Stimulated activated naive CD4-positive, alpha-beta T cell (primary cell): ENCODE measurements at places on chromosomes 7 and 10.
A peak's percentile ranks its signal among the peaks of the same experiment; 100 is the strongest.

DNA sequence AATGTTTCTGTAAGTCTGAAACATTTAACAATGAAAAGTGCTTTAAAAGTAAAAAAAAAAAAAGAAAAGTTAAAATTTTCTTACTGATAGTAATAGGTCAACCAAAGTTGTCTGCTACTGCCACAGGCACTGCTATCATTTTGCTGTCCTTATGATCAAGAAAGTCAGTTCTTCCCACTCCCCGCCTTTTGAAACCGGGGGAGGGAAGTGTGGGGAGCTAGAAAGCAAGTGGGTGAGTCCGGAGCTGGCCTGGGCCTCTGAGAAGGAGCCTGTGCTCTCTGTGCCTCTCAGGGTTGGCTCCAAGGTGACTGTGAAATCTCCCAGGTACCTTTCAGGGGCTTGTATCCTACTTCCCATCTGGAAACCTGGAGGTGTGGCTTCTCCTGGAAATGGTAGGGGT lies 7.3 kb downstream of the C7orf57 start:
- no peak for DNase-seq

- no peak for DNase-seq
These were observed 18.1 kb downstream of the GARS1 start for GRCh38 chr7:30612658-30613265.

GRCh38 chr7:141943846-141944245 lies 2.9 kb downstream of the CLEC5A start:
- DNase-seq, result no peak

- DNase-seq, result no peak
These were observed 31.5 kb upstream of the SH2D4B start for GRCh38 chr10:80506189-80506575.

DNA sequence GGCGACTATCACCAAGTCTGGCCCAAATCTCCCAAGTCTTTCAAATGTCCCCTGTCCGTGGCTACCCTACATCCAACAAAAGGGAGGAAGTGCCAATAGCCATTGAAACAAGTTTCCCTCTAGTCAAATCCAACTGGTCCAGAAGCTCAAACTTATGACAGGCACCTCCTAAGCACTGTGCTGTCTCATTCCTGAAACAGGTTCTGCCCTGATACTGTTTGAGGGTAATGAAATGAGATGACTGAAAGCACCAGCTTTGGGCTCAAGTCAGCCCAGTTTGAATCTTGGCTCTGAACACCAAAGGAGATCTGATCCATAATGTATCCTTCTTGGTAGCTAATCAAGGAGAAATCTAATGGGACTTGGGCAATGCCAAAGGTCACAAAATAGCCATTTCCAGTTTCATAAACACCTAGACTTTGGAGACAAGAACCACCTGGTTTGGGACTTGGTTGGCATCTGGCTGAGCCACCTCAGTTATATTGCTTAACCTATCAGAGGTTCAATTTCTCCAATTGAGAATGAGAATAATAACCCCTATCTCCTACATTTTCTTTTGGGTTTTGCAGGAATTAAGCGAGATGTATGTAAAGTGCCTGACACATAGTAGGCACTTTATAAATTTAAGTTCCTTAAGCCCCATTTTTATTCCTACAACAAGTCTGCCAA lies 34.7 kb upstream of the ARID5B start:
- no peak for DNase-seq

- no peak for DNase-seq
These were observed 4.4 kb upstream of the BICC1 start for GRCh38 chr10:58508316-58508715.

GRCh38 chr7:16732828-16733227 lies 20.7 kb upstream of the TSPAN13 start:
- no peak for DNase-seq

GRCh38 chr10:125700355-125700911 lies 17.5 kb upstream of the TEX36 start:
- DNase-seq, result no peak

GRCh38 chr7:51374936-51375335 lies 58.3 kb upstream of the COBL start:
- no peak for DNase-seq

GRCh38 chr10:117581961-117582360 lies 39.4 kb downstream of the EMX2 start:
- DNase-seq, result no peak

DNA sequence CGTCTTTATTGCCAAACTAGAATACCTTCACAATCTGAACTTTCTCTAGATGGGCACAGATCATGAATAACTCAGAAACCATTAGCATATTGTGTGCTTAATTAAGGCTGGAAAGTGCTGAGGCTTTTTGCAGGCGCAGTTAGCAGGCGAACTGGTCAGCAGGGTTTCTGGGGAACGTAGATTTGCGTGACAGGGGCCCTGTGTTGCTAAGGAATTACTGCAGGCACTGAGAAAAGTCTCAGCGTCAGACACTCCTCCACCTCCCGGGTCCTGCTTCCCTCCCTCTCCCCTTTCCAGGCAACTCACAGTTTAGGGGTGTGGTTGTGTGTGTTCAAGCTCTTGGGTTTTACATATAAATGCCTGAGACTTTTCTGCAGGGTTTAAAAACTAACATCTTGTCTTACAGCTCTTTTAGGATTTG lies 2.2 kb downstream of the MAP3K8 start:
- no peak for DNase-seq

- DNase-seq, result no peak
These were observed 256.8 kb downstream of the ZMYND11 start for GRCh38 chr10:391847-392704.

GRCh38 chr7:37357637-37357996 lies 91.0 kb downstream of the ELMO1 start:
- DNase-seq, result no peak

GRCh38 chr10:10657139-10657760 lies 360.4 kb upstream of the CELF2 start:
- no peak for DNase-seq

GRCh38 chr7:22765609-22766008 lies 38.6 kb downstream of the IL6 start:
- no peak for DNase-seq

DNA sequence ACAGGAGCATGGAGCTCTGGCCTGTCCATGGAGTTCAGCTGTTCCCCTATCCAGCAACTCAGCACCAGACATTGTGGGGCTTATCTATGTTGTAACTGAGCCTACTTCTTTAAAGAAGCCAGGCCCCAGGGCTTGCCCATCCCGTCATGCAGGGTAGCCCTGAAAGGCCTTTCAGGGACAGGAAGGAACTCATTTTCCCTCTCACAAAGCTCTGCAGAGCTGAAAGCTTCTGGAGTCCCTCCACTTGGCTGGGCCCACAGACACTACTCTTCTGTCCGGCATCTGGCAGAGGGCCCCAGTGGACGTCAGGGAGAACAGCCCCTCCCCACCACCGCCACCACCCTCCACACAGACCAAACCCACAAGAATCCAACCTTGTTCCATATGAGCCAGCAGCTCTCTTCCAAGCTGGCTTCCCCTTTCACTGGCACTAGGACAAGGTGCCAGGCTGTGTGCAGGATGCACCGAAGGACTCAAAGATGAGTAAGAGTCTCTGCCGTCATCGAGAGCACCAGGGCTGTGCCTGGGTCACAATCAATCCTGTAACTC lies 33.1 kb downstream of the DENND2A start:
- DNase-seq, result no peak

DNA sequence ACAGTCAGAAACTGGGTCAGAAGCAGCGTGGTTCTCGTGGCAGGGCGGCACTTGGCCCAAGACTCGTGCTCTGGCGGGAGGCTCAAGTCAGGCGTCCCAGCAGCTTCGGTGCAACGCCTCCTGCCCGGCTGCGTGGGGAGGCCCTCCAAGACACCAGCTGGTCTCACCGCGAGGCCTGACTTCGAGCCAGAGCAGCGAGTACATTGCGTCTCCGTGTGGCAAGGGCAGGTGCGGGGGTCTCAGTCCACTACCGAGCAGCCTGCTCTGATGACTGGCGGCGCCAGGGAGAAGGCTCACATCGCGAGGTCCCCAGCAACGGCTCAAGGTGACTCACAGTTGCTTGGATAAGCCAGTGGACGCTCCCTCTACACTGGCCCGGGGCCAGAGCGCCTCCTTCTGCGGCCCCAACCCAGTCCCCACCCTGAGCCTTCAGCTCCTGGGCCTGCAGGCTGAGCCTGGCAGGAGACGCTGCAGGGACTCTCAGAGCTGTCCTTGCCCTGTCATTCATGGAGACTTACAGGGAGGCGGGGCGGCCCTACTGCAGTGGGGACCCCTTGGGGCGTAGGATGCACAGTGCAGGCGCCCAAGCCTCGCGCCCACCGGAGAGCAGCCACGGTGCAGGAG lies 41.9 kb upstream of the PRKAR1B start:
- DNase-seq, result no peak

- DNase-seq, result no peak
These were observed 6.7 kb downstream of the BNIP3 start for GRCh38 chr10:131975003-131975402.

GRCh38 chr7:81626008-81626407 lies 143.8 kb downstream of the HGF start:
- DNase-seq, result no peak

GRCh38 chr7:97118306-97118917 lies 914 bp downstream of the SDHAF3 start:
- no peak for DNase-seq

DNA sequence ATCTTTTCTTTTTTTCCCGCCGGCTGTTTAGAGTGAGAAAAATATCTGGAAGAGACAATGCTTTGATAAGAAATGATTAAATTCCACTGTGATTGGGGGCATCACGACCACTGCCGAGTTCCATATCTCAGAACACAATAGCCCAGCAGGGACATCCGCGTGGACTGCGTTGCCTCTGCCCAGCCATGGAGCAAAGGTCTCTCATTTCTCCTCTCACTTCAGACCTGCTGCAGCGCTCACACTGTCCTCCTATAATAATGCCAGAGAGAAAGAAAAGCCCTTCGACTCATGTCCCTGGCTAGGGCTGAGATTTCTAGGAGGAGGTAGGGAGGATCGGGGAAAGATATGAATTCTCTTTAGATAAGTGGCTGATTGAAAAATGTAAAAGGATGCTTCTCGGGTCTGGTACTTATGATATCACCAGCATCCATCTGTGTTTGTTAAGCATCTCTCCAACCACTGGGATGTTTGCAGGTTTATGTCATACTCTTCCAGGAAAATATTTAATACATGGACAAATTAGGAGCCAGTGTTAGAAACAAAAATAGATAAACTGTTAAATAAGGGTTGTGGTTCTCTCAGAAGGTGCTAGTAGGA lies 472.9 kb upstream of the AKR1E2 start:
- no peak for DNase-seq

- DNase-seq, result no peak
These were observed 126.3 kb downstream of the ARHGAP21 start for GRCh38 chr10:24597426-24597825.

DNA sequence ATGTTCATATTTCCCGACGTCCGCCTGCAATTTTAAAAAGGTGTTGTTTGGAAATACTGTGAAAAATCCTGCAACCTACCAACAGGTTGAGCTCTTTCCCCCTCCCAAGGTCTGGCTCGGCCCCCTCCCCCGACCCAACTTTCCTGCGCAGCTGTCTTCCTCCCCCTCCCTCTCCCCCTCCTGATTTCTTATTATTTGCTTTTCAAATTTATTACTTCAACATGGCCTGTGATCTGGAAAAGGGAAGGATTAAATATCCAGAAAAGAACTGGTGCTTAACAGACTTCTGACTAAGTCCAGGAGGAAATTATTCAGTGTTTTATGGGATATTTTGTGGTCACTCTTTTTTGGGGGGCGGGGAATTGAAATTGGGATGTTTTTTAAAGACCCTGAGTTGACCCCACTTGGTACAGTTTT lies 2.4 kb downstream of the ARID5B start:
- DNase-seq, result no peak

DNA sequence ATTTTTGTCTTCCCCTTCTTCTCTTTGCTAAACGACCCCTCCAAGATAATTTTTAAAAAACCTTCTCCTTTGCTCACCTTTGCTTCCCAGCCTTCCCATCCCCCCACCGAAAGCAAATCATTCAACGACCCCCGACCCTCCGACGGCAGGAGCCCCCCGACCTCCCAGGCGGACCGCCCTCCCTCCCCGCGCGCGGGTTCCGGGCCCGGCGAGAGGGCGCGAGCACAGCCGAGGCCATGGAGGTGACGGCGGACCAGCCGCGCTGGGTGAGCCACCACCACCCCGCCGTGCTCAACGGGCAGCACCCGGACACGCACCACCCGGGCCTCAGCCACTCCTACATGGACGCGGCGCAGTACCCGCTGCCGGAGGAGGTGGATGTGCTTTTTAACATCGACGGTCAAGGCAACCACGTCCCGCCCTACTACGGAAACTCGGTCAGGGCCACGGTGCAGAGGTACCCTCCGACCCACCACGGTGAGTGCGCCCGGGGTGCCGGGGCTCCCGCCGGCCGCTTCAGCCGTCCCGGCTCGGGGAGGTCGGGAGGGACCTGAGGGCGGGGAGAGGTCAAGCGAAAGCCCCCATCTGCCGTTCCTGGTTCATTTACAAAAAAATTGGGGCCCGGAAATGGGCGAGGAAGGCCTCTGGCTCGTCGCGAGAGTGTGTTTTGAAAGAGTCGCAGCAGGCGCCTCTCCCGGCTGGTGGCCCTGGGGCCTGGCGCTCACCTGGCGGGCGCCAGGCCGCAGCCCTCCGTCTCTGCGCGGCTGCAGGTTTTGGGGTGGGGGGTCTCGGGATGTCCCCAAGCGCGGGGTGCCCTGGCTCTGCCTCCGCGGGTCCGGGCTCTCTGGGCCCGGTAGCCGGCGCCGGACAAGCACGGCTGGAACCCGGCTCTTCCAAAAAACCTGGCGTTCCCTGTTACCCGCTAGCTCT lies 1.2 kb downstream of the GATA3 start:
- DNase-seq, result peak; percentile 46

DNA sequence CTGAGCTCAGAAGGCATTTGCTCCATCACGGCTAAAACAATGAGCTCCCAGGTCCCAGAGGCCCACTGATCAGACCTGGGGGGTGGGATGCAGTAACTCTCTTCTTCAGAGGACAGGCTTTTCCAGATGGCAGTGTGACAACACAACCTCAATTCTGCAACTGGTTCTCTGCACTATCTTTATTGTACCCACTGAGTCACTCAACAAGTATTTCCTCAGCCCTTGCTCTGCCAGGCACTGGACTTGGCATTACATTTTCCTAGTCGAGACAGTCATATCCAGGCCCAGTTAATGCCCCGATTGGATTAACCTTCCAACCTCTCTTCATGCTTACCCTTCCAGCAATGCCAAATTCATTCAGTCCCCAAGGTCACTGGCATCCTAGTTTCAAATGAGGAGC lies 72.6 kb downstream of the JAZF1 start:
- no peak for DNase-seq

DNA sequence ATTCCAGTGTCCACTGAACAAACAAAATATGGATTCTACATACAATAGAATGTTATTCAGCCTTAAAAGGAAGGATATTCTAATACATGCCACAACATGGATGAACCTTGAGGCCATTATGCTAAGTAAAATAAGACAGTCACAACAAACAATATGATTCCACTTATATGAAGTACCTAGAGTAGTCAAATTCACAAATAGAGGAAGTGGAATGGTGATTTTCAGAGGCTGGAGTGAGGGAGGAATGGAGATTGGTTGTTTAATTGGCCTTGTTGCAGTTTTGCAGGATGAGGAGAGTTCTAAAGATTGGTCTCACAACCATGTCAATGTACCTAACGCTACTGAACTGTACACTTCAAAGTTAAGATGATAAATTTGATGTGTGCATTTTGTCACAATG lies 119.6 kb downstream of the CHN2 start:
- no peak for DNase-seq
